ENCODE measurements at places on chromosomes 1 and 21.

DNA sequence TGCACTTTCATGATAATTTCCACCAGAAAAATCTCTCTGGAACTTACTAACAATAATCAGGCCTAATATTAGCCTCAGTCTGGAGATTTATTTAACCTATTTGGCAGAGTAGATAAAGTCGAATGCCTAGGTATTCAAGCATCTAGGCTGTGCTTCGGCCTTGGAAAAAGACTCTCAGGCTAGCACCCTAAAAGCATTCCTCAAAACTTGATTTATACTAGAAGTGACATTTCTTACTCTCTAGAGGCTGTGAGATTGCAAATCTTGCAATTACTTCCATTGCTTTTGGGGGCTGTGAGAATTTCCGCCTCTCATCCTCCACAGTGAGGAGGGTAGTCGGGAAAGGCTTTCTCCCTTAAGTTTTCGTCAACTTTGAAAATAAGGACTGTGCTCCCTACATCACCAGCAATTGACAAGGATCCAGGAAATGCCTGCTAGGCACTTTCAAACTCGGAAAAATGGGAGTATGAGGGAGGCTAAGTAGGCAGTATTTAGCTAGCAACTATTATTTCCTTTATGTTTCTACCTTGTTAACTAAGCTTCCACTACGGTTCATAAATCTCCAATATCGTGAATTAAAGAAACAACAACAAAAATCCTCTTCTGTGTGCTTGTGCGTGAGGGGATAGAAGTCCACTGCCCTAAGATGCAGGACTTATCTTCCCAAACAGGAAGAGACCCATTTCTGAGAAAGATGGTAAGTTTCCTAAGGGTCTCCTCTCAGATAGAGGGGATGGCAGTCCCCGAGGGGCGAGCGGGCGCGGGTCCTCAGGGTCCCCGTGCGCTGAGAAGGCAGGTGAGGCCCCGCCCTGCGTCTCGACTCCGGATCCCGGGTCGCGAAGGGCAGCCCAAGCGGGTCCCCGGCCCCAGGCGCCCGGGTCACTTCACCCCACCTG, 1.1 kb upstream of the LMO4 start:
- no peak for DNase-seq

DNA sequence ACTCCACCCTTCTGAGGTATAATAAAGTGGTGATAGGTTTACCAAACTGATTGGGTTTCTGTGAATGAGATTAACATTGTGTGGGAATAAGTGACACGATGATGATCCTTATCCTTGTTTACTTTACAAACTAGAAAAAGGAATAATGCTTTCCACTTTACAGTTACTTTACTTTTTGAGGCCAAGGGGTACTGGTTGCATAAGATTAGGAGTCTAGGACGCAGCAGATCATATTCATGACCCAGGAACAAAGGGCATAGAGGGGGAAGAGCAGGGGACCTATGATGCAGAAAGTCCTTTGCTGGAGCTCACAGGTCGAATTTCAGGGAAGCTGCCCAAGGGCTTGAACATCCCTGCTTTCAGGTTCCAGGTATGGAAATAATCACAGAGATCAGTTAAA, 20.4 kb downstream of the FGGY start:
- DNase-seq: no peak

DNA sequence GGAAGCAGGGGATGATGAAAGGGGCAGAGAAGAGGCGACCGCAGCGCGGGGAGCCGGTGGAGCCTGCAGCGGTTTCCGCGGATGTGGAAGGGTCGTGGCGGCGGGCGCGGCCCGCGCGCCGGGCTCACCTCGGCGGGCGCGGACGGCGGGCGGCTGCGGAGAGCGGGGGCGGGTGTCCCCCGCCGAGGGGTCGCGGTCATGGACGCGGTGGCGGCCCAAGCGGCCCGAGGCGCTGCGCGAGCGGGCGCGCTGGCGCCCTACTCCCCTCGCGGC, 572 bp downstream of the LPGAT1 start:
- DNase-seq: no peak

DNA sequence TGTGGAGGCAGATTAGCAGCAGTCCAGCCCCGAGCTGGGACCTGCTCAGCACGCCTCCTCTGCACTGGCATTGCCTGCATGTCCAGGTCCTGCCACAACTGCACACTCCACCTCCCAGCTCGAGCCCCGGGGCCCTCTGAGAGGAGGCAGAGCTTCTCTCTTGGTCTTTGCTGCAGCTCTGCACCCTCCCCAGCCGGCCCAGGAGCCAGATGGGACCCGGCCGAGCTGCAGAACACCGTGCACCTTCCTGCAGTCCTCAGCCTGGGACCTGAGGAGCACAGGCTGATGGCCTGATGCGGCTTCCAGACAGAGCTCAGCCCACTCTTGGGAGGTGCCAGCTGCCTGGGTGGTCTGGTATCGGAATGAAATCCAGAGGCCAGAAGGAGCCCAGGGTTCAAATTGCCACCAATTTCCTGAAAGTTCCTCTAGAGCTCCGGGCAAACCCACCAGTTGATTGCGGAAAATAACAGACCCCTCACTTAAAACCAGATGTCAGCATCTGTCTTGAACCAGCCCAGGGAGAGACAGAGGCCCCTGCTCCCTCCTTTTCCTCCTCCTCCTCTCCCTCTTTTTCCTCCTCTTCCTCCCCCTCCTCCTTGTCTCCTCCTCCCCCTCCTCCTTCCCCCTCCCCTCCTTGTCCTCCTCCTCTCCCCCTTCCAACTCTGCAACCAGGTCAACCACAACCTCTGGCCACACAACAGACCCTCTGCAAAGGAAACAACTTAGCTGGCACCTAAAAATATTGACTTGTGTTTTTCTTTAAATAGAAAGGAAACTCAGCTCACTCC, 10.6 kb upstream of the SPSB1 start:
- DNase-seq: no peak

DNA sequence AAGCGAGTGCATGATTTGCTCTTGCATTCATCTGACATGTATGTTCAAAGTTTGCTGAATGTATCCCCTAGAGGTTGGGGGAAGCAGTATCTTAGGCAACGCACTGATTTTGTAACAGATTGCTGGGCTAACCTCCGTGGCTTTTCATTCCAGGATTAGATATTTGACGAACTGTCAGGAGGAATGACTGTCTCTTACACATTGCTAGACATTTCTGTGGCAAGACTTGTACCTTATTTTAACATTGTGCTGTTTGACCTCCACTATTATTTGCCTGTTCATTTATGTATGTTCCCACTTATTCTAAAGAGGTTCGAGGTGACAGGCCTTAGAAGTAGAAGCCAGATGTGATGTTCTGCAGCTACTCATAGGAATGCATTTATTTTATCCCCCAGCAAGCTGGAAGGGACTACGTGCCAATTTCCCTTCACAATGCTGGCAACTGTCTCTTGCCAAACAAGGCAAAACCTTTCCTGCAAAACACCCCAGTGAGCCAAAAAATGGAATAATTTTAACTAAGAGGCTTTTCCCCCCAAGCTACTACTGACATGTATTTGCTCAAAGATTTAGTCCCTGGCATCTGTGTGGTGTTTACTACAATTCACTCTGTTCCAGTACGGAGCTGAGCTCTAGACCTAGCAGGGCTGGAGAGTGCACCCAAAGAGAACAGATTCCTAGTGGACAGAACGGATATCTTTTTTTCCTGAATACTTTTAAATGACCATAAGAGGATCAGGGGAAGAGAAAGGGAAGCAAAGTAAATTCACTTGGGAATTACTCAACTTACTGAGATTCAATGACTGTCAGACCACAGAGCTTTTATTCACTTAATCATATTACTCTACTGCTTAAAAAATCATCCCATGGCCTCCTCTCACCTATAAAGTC, 646.2 kb downstream of the SMYD3 start:
- DNase-seq: no peak

- no peak for DNase-seq
Observed at GRCh38 chr1:150161747-150162581, 12.2 kb downstream of the PLEKHO1 start.

- DNase-seq: peak; percentile 63
Observed at GRCh38 chr1:204307334-204307883, 52.3 kb downstream of the PLEKHA6 start.

- DNase-seq: peak; percentile 69
Observed at GRCh38 chr1:8169364-8170058, 143.4 kb upstream of the ERRFI1 start.

- DNase-seq: no peak
Observed at GRCh38 chr1:185603158-185603557, 131.0 kb upstream of the HMCN1 start.

DNA sequence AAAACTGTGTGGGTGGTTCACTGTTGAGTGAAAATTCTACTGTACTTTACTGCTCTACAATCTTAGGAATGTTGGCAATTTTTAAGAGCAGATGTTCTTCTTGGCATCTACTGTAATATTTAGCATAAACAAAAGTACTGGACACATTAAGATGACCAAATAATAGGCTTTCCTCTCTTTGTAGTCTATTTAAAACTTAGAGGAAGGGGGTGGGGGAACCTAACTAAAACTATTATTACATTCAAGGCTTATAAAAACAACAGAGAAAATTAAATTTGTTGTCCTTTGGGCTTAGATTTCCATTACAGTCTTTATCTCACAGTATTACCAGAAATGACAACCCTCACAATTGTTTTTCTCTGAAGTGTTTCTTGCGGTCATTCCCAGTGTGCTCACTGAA, 181.2 kb downstream of the PLPPR4 start:
- DNase-seq: no peak

DNA sequence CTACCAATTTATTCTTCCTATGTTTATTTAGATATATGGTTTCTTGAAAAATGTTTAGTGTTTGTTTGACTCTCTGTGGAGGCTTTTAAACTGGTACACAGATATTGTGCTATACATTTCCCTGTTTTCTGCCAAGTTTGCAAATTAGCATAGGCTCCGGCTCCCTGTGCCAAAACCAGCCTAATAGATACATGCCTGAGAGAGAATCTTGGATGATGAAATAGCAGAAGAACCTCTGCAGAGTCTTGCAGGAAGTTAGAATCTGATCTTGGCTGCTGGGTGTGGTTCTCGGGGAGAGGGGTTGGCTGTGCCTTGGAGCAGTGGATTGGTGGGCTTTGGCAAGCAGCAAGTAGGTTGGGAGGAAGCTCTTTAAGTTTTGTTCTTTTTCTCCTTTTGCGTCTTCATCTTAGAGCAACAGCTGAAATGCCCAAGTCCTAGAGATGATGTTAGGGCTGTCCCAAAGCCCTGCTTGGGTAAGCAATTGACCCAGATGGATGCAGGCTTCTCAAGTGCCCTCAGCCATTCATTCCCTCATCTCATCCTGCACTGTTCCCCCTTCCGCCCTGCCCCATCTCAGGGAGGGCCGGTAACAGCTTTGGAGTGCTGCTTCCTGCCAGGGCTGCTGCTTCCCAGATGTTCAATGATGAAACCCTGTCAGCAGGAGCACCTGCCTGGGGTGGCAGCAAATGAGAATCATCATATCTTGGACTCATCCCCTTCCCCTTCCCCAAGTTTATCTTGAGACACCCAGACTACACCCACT, 9.3 kb downstream of the PLA2G2A start:
- no peak for DNase-seq

GRCh38 chr1:159881622-159882526, 18.1 kb downstream of the CFAP45 start:
- peak; percentile 62 for DNase-seq

DNA sequence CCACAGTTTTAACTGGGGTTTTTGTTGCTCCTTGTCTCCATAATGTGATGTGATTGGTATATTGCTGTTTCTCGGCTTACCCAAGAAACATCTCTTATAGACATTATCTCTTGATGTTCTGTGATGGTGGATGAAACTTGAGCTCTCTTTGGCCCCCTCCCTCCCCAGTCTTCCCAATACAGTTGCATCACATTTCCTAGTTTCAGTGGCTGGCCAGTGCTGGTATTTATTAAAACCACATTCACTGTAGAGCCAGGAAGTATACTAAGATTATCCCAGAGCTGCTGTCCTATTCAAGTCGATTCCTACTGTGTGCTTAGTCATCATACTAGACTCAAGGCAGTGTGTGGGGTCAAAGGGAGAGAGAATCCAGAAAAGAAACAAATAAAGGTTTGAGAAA, 244.4 kb downstream of the KAZN start:
- no peak for DNase-seq

GRCh38 chr1:87197156-87197555, 131.5 kb upstream of the LMO4 start:
- no peak for DNase-seq

DNA sequence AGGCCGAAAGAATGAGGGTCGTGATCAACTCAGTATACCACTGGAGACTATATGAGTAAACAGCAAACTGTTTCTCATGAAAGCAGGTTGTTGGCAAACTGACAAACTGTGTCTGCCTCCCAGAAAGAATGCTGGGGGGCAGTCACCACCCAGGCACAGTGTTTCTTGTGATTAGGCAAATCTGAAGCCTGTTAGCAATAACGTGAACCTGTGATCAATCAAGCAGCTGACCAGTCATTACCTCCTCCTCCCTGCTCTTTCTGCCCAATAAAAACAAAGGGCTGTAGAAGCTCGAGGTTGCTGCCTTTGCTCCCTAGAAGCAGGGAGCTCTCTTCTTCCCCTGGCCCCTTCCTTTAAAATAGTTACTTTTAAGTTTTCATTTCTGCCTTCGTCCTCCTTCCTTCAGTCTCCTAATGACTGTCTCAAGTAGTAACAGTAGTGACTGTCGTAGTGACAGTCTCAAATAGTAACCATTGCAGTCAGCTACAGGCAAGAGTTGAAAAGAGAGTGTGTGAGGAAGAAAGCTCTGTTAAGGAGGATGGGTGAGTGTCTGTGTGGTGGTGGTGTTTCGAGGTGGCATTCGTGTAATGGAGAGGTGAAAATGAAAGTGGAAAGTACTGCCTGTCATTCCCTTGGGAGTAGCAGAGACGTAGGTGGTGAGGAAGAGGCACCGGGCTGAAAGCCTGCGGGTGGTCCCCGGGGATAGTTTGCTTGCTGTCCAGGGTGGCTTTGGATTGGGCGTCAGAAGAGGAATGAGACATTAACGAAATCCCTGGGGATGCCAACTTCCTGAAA, 14.5 kb downstream of the HHAT start:
- no peak for DNase-seq

GRCh38 chr1:150168960-150169601, 19.4 kb downstream of the PLEKHO1 start:
- peak; percentile 72 for DNase-seq

GRCh38 chr1:25876693-25877077, 1.2 kb upstream of the PAQR7 start:
- no peak for DNase-seq

- no peak for DNase-seq
Observed at GRCh38 chr1:41670217-41670957, 185.9 kb upstream of the EDN2 start.

GRCh38 chr21:24411429-24411828, 1195.9 kb downstream of the MRPL39 start:
- no peak for DNase-seq

GRCh38 chr1:19739628-19740027, 60.1 kb downstream of the TMCO4 start:
- DNase-seq: no peak

- DNase-seq: no peak
Observed at GRCh38 chr1:56297208-56297607, 282.2 kb downstream of the PLPP3 start.
